Activated CD4-positive, alpha-beta T cell treated with anti-CD3 and anti-CD28 coated beads for 36 hours (primary cell): ENCODE measurements at places on chromosomes 1 and 21. TPM values are rescaled to one million over a fixed set of nuclear protein-coding genes. Genes with fewer than 3 reads are reported as not detected.

LYSMD1 gene
- 5.1 TPM for total RNA-seq

OR2L3 gene
- not detected for total RNA-seq

NPL gene
- total RNA-seq = 4.0 TPM

- no peak for DNase-seq
Observed at GRCh38 chr1:223419561-223419960, 26.3 kb downstream of the CCDC185 start.

DNA sequence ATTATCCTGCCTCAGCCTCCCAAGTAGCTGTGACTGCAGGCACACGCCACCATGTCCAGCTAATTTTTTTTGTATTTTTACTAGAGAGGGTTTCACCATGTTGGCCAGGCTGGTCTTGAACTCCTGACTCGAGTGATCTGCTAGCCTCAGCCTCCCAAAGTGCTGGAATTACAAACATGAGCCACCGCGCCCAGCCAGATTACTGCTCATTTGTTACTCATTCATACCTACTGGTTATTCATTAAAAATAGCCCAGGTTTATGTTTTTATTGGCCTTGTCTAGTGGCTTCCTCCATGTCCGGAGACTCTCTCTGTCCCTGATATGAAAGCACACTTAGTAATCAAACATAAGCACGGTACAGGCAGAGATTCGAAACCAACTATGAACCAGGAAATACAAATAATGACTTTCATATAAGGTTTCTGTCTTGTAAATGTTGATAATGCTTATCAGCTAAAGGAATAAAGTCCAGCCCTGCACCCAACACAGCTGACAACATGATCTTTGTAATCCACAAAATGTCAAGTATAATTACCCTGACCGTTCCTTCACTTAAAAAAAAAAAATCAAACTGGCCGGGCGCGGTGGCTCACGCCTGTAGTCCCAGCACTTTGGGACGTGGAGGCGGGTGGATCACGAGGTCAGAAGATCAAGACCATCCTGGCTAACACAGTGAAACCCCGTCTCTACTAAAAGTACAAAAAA is 50.4 kb upstream of the CXADR start:
- DNase-seq = no peak

GRCh38 chr1:89527750-89528381 is 3.2 kb downstream of the LRRC8B start:
- DNase-seq = no peak
